NCI-H1436 treated with DMSO at 0.1 percent for 48 hours (cell line): ENCODE measurements at places on chromosomes 12 and 14.
A peak's percentile ranks its signal among the peaks of the same experiment; 100 is the strongest.

GRCh38 chr12:8549381-8549780 is 8.7 kb upstream of the CLEC4E start:
- DNase-seq = no peak

GRCh38 chr14:68741477-68741791 is 51.4 kb downstream of the ZFP36L1 start:
- no peak for DNase-seq

- DNase-seq = no peak
Measured at GRCh38 chr12:103986829-103987228, 21.2 kb downstream of the TDG start.

DNA sequence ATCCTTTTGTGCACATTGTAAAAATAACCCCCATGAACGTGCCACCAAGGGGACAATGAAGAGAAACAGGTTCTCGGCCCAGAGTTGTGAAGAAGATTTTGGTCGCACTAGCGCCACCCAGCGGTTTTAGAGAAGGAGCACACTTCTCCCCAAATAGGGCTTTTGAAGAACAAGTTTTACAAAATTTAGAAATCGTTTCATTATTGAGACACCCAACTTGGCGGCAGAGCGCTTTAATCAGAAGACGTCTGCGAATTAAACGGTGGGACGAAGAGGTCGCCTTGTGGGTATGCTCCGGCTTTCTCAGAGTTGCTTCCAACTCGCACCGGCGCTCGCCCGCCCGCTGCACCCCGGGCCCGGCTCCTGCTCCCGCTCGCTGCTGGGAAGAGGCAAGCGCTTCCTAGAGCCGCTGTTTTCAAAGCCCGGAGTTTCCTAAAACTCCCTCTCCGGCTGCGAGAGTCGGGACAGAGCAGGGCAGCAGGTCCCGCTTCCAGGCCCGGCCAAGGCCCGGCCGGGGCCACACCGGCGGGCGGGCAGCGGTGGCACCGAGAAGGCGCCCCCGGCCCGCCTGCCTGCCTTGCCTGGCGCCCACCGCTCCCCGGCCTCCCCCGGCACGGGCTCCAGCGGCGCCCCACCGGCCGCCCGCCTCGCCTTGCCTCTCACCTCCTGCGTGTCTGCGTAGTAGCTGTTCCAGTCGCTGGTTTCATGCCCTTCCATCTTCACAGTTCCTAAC is 645 bp downstream of the FOXA1 start:
- DNase-seq = peak; percentile 31

DNA sequence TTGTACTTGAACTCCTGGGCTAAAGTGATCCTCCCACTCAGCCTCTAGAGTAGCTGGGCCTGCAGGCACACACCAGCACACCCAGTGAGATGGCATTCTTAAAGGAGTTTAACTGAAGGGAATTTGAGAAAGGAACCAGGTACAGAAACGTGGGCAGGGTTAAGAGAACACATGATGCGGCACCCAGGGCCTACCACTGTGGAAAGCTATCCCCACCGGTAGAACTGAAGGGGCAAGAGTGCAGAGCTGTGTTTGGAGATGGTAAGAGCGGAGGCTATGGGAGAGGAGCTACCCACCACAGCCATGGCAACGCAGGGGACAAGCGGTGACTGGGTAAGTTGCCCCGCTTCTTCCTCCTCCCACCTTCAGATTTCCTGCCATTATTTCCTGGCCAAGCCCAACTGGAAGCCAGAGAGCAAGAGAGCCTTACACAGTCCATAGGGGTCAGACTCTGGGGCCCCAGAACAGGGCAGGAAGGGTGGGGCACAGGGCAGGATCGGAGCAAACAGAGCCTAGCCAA is 46.5 kb downstream of the SOCS2 start:
- DNase-seq = no peak

- DNase-seq = no peak
Measured at GRCh38 chr12:105506678-105507310, 176.3 kb downstream of the C12orf75 start.

DNA sequence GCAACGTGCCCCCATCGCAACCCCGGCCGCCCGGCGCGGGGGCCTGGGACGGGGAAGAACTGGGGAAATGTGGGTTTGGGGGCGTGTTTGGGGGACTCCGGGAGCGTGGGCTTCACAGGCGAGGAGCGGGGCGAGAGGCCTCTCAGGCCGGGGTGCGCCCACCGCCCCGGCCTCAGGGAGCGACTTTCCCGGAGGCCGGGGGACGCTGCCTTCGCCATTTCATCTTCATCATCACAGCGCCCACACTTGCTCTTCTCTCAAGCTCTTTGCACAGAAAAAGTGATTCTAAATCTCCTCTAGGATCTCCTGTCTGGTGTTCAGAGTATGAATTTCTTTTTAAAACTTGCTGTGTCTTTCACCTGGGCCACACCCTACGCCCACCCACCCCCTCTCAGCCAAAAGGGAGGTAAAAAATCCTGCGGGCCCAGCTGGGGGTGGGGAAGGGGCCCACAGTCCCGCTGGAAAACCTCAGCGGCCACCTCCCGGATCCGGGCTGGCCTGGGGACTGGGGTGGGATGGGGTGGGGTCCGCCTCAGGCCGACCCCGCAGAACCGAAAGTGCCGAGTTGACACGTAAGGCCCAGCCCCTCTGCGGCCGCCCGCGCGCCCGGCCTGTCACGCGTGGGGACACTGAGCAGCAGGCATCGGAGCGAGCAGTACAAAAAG is 7.4 kb downstream of the CDKN1B start:
- DNase-seq = no peak

DNA sequence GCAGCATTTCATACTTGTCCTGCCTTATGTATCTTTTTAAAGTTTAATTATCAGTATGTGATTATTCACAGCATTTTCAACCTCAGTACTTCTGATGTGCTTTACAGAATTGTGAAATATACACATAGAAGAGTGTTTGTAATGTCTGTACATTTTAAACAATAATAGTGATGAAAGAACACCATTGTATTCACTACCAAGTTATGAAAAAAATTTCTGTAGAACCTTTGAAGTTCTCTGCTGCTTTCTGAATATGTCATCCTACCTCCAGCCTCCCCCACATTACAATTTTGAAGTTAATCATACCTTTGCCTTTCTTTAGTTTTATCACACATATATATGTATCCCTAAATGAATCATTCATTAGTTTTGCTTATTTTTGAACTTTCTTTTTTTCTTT is 24.8 kb downstream of the FRMD6 start:
- no peak for DNase-seq

GRCh38 chr12:94513527-94513926 is 53.9 kb upstream of the CEP83 start:
- no peak for DNase-seq

DNA sequence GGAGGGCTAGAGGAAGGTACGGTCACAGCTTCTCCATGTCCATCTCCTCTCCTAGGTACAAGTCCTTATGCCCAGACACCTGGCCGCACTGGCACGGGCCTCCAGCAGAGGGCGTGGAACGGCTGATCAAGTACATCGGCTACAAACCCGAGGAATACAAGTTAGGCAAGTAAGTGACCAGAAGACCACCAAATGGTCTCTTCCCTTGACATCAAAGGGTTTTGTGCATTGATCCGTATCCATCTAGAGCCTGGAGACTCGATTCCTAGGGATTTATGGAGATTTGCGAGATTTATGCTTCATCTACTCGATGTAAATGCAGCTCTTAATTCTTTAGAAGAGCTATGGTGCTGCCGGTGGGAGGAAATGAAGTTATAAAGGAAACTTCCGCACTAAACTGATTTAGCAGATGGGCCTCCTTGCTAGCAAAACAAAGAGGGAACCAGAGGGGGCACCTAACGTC is 44.2 kb downstream of the KCTD10 start:
- DNase-seq = peak; percentile 11
